ENCODE measurements at places on chromosomes 5 and 9.
A peak's percentile ranks its signal among the peaks of the same experiment; 100 is the strongest.

DNA sequence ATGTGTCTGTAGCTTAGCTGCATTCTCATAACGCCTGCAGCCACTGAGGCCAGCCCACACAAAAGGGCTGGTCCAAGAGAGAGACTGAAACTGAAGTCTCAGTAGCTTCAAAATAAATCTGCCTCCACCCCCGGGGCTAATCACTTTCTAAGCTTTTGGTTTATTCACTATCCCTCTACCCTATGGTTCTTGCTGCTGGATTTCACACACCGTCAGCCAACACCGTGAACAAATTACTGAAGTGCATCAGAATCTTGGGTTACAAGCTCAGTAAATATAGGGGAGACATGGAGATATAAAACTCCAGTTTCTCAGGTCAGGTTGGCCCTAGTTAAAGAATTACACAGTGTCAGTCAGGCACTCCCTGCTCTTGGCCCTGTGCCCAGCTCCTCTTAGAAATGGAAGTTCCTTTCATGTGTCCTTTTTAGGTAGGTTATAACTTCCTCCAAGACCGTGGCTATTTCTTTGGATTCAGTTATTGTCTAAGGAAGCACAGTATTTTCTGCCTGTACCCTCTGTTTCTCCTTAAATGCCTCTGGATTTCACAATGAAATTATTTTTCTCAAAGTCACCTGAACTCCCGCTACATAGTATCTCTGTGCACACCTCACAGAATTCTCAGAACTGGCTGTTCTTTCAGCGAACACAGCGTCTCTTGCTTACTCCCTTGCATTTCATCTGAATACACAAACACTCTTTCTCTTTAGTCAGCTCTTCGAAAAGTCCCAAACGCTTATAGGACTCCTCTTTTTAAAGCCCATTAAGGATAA lies 112.5 kb downstream of the FAM174A start:
- DNase-seq = peak; percentile 51

DNA sequence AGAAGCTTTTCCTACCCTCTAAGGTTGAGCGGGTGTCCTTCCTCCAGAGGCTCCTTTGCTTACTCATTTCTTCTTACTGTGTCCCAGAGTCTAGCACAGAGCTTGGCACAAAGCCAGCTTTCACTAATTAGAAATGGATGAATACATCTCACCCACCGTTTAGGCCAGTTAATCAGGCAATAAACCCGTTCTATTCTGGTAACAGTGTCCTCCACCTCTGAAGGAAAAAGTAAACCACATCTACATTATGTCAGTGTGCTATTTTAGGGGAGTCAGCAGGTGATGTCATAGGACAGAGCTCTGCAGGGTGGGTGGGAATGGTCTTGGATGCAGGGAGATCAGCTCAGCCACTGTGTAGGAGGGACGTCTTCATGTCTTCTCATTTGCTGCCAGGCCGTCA lies 109.2 kb downstream of the OSTF1 start:
- DNase-seq = no peak

DNA sequence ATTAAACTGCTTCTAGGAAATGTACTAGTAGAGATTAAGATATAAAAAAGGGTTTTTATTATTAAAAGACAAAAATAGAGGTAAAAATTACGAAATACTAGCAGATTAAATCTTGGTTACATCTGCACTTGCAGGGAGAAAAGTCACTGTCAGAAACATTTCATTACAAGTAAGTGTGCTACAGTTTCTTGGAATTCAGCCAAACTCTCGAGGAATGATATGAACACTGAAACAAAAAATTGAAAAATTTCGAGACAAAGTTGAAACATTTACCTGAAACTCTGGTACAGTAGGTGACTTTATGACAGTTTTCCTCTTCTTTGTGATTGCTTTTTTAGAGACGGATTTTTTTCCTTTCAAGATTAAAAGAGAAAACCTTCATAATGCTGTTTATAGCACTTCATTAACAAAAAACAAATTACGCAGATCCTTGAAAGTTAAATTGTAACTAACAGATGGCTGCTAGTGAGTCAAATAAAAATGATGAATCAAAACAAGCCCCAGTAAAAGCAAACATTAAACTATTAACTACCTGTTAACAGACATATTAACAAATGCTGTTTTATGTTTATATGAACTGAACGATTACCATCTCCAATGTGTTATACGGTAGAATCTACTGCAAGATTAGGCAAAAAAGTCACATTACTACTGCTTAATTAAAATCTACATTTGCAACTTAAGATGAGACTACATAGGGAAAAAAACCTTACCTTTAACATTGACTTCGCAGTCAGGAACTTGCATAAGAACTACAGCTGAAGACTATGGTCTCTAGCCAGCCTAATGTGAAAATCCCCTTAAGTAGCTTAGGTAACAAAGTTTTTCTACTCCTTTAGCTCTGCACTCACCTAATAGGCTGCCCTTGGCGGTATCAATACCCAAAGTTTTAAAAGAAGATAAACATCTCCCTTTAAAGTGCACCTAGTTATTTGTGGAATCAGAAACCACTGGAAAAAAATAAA lies 61.4 kb downstream of the RANBP6 start:
- no peak for DNase-seq

- DNase-seq = no peak
Measured at GRCh38 chr5:932628-933250, 40.1 kb downstream of the TRIP13 start.

- no peak for DNase-seq
Measured at GRCh38 chr5:59198365-59198764, 615.5 kb downstream of the RAB3C start.

DNA sequence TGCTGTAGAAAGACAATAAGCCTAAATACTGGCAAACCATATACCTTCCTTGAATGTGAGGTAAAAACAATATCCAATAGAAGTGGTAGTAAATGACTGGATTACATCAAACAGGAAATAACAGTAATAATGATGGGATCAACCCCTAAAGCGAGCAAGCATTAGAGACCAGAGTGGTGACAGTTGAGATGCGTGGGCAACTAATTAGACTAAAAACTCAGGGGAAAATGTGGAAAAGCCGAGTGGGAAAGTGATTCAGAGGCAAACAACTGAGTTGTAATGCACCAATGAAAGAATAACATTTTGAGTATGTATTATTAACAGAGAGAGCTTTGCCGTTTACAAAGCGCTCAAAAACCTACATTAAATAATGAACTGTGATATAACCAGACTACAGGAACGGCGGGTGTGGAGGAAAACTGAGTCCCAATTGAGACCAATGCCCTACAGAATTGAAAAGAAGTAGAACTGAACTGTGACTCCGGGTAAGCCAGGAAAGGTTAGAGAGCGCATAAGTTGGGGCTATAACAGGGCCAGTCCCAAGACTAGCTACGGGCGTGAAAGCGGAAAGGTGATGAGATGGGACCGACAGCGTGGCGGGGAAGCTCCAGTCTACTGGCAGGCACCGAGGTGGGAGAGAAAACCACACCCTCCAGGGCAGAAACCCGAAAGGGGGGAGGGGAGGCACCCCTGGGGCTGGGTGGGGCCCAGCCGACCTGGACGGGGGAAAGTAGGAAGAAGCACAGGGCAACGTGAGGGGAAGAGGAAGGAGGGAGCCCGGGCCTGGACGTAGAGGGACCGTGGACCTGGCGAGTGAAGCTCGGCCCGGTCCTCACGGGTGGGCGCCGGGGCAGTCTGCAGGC lies 592 bp downstream of the UBAP2 start:
- peak; percentile 35 for DNase-seq

Measured in PC-9 (cell line).